ENCODE measurements at places on chromosomes 5 and 9.

DNA sequence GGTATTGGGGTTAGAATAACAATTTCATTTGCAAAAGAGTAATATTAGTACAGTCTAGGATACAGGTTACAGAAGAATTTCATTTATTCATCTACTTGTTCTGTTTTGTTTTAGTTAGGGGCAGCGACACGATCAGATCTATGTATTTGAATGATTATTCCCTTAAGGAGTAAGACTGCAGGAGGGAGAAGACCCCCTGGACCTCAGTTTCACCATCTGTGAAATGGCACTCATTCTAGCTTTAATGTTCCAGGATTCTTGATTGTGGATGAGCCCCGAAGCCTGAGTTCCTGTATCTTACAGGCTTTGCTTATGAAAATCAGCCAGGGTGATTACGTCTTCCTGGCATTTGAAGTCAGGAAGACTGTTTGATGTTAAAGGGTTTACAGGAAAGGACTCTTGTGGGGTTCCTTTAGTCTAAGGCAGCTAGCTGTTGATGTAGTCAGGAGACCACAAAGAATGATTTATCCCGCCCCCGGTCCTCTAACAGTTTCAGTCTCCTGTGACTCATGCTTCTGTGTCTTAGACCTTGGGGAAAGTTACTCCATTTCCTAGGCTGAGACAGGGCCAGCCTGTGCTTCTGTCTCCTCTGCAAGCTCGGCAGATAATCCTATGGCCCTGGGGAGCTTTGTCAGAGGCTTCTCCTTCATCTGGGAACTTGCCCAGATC, 11.5 kb downstream of the SMIM3 start:
- DNase-seq: peak; percentile 92

DNA sequence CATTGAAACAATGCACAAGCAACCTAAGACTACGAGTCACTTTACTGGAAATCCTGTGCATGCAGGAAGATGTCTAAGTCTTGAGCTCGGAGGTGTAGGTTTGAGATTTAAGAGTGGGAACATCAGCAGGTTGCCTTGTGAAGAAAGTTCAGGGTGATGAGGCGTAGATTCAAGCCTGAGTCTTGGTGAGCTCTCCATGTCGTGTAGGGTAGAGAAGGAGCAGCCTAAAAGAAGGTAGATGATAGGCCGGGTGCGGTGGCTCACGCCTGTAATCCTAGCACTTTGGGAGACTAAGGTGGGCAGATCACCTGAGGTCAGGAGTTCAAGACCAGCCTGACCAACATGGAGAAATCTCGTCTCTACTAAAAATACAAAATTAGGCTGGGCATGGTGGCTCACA, 30.2 kb upstream of the ANKRD18A start:
- no peak for DNase-seq

DNA sequence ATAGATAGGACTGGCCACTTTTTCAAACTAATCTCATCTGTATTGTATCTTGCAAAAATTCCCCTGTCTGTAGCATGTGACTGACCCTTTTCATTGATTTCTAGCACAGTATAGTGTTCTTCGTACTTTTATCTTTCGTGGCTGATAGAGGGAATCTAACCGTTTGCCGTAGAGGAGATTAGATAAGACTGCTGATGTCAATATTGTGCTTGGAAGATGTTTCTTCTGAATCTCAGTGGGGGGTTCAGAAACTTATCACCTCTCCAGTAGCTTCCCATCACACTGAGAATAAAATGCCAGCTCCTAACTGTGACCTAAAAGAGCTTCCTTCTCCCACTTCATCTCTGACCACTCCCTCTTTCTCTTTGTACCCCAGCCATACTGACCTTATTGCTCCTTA, 25.4 kb upstream of the ALDOB start:
- DNase-seq: no peak

DNA sequence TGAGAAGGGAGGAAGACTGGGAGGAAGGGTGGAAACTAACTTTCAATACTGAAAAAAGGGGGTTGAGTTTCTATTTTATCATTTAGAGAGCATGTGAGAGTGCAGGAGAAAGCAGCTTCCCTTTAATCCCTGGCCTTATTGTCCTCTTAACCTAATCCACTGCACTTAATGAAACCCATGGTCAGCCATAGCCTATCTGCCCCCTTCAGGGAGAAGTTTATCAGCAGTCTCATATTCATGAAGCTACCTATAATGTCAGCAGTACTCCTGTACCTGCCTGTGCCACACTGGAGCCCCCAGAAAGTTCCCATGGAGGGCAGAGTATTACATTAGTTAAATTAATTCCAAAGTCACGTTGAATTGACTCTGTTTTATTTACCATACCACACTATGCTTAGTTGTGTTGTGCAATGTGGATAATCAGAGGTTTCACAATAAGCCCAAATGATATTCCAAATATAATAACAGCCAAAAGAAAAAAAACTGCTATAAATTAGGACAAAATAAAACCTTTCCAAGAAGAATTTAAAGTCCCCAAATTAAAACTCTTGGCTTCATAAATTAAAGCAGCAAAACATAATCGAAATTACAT, 62.9 kb downstream of the MUSK start:
- DNase-seq: no peak

DNA sequence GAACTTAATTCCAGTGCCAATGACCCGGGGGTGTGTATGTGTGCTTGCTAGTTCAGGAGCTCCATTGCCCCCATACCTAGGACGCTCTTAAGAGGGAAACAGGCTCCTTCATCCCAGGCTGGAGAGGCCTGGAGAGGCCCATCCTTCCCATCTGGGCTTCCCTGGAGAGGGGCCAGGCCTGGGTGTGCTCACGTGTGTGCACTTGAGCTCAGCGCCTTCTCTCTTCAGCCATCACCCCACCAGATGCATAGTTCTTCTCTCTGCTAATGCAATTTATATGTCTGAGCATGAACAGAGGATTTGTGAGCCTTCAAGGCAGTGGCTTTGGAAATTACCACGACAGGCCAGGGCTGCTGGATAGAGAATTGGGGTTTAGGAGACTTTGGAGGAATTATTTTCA, 48.6 kb upstream of the SHB start:
- DNase-seq: no peak

DNA sequence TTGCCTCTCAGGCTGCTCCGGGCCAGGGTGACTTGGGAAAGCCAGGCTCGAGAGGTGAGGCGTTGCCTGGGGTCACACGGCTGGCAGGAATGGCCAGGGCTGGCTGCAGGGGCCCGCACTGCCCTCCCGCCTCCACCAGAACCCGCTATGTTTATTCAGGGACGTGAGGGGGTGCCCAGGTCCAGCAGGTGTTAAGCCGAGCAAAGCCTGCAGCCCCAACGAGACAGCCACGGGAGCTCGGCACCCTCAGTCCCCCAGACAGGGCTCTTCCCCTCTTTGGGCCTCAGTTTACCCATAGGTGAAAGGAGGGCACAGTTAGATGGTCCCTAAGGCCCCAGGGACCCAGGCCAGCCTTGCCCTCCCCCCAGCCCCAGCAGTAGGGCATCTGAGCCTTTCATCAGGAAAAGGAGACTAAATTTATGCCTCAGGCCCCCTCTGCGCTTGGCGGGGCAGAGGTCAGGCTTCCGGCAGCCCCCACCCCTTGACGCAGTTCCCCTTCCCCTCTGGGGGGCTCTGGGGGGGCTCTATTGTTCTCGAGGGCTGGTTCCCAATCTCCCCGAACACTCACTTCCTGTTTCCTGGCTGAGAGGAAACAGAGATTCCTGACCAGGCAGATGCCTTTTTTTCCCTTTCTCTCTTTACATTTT, 7.1 kb upstream of the EGFL7 start:
- DNase-seq: no peak

DNA sequence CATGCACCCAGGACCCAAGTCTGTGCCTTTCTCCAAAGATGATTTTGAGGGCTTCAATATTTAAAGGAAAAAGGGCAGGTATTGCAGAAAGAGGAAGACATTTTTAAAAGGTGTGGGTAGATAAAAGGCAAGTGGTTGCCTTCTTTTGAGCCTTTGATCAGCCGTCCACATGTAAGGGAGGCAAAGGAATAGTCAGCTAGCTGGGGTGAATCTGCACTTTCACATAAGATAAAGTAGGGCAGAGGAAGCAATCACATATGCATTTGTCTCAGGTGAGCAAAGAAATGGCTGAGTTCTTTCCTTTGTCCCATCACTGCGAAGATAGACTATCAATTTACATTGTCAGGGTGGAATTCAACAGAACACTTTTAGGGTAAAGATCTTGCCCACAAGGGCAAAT, 19.9 kb downstream of the MGAT1 start:
- DNase-seq: no peak

DNA sequence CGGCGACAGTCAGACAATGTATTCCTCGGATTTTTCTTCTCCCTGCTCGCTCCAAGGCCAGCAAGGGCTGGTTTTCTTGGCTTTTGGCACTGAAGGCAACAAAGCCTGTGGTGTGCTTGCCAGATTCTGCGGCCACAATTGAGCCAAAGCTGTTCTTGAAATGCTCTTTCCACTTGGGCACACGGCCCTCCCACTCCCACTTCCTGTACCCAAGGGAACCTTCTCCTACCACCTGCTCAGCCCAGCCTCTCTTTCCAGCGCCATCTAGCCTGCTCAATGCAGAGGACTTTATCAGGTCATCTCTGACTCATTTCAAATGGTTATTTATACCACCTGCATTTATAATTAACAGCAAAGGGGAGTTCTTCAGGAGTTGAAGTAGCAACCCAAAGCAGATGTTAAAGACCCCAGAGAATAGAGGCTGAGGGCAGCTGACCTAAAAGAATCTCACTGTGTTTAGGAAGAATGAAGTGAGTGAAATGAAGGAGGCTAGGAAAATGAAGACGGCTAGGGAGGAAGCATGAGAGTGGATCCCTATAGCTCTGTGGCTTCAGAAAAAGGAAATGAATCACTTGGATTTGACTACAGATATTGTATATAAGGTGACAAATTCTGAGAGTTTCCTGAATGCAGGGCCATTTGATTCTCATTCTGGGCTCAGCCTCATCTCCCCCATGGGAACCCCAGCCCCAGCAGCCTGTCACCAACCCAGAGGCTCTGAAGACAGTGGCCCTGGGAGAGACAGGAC, 439.0 kb downstream of the ENC1 start:
- DNase-seq: peak; percentile 5

GRCh38 chr9:26077860-26078259, 399.6 kb upstream of the TUSC1 start:
- DNase-seq: no peak

DNA sequence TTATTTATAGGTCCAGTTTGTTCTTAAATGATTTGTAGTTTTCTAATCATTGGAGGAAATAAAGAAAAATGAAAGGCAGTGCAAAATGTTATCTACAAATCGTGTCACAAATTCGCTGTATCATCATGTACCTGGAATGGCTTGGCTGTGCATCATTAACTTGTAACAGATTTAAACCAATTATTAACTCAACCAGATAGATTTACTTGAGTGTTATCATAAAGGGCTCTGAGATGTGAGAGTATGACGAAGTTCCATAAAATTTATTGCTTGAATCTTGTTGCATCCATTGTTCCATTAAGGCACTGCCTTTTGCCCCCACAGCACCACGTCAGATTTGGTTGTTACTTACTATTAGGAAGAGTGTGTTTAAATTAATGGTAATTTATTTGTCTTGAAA, 23.5 kb downstream of the PCSK5 start:
- DNase-seq: no peak

- no peak for DNase-seq
Measured at GRCh38 chr9:84303061-84303460, 37.5 kb downstream of the SLC28A3 start.

DNA sequence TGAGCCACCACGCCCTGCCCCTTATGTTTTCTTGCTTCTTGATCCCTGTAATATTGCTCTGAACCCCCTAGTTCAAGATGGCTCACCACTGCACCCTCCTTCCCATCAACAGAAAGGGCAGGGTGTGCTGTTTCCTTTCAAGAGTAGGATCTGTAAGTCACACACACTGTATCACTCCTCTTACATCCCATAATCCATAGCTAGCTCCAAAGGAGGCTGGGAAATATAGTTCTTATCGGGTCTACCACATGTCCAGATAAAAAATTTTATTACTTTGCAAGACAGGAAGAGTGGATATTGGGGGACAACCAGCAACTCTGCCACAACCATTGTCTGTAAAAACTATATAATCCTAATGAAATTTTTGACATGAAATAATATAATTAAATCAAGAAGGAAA, 79.6 kb downstream of the C9orf50 start:
- no peak for DNase-seq

- DNase-seq: no peak
Measured at GRCh38 chr5:1190837-1191239, 10.6 kb upstream of the SLC6A19 start.

GRCh38 chr5:131416729-131417128, 152.9 kb downstream of the CDC42SE2 start:
- DNase-seq: no peak

GRCh38 chr5:53884844-53885243, 324.4 kb downstream of the NDUFS4 start:
- DNase-seq: no peak

DNA sequence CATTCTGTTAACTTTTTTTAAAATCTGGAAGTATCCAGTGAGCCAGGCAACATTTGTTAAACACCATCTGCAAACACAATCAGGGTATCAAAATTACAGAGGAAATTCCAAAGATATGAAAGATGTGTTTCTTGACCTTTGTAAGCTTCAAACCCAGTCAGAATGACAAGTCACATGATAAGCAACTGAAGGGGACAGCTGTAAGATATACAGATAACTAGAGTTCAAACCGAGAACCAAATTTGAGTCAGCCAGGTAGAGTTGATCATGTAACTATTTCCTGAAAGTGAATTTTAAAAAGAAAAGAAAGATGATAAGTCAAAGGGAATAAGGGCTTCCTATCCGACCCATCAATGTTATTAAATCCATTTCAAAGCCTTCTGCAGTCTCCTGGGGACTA, 196.2 kb downstream of the DEPDC1B start:
- no peak for DNase-seq

DNA sequence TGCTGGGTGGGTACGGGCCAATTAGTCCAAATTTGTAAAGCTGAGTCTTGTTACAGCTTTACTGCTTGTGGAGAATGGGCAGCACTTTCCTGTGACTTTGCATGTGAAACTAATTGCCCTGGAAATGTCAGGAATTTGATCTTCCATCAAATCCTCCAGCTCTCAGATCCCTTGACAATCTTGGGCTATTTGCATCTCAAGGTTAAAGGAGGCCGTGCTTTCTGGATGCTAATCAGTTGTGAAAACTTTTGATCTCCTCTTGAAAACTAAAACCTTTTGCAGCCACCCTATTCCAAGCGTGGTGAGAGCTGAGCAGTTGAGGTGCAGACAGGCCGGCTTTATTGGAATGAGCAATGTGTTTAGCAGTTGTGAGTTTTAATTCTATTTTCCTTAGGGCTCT, 68.0 kb upstream of the CLINT1 start:
- DNase-seq: no peak

GRCh38 chr5:149424371-149425315, 45.6 kb upstream of the IL17B start:
- no peak for DNase-seq

GRCh38 chr5:132962429-132963021, 909 bp downstream of the AFF4 start:
- DNase-seq: peak; percentile 46

Data from activated CD8-positive, alpha-beta T cell treated with anti-CD3 and anti-CD28 coated beads for 36 hours (primary cell).